ENCODE measurements at places on chromosomes 4 and X.

DNA sequence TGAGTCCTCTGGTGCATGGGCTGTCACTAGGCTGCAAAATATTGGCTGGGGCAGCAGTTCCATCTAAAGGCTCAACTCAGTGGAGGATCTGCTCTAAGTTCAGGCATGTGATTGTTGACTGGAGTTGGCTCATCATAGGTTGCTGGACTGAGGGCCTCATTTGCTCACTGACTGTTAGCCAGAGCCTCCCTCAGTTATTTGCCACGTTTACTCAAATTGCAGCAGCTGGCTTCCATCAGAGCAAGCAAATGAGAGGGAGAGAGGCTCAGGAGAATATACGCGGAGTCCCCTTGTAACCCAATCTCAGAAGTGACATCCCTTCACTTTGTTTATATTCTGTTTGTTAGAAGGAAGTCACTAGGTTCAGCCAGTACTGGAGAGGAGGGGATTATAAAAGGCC is 54.1 kb downstream of the BMP3 start:
- no peak for DNase-seq

- no peak for DNase-seq
These were observed 2062.0 kb downstream of the ARAP2 start for GRCh38 chr4:34182306-34182705.

GRCh38 chr4:179797738-179798137 is 2355.5 kb upstream of the AGA start:
- DNase-seq, result no peak

- DNase-seq, result no peak
These were observed 12.9 kb upstream of the CENPVL1 start for GRCh38 chrX:51697397-51697796.

DNA sequence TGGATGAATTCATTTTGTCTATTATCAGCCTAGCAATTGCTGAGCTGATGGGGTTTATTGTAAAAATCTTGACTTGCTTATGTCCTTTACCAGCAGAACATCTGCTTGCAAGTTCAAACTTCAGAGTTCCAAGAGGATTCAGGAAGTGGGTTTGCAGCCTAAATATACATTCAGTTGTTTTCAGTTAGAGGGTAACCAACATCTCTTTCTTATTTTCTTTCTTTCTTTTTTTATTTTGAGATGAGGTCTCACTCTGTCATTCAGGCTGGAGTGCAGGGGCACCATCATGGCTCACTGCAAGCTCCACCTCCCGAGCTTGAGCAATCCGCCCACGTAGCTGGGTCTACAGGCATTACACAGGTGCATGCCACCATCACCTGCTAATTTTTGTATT is 31.4 kb upstream of the FHL1 start:
- DNase-seq, result no peak

GRCh38 chrX:68992821-68993397 is 164.1 kb downstream of the EFNB1 start:
- DNase-seq, result no peak

DNA sequence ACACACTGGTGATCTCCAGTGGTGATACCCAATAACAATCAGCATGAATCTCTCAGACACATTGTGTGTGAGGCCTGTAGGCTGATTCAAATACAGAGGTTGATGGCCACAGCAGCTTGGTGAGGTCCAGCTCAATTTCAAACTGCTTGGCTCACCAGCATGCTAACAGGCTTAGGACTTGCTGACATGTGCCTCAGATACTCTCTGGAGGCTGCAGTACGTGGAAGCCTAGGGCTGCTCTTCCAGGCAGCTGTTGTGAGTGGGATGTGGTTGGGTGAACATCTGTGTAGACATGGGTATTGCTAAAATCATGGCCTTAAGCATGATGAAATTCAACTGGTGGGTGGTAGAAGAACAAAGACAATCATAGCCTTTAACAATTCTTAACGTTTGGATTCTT is 4.3 kb downstream of the CXCL9 start:
- DNase-seq, result no peak

Data from activated T-cell treated with anti-CD3 and anti-CD28 coated beads for 48 hours (primary cell).